Small intestine (tissue), 16 donors: ENCODE measurements at places on chromosomes 3 and 15. TPM values are rescaled to one million over a fixed set of nuclear protein-coding genes. Genes with fewer than 3 reads are reported as not detected.

GRCh38 chr15:63023351-63023945 lies 19.1 kb upstream of the TPM1 start:
- DNase-seq = no peak

DNA sequence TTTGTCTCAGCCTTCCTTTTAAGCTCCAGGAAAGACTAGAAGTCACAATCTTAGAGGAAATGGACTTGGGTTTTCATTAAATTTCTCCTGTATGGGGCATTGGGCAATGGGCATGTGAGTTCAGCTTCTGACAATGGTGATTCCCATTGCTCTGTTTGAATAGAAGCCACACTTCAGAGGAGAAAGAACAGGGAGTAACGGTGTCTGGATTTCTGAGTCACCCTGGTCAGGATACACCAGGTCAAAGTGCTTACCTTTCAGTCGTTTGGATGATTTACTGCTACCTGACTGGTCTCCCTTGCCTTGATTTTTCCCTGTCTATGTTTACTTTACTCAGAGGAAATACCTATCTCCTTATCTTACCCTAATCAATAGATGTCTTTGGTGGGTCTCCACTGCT lies 111.7 kb upstream of the VEPH1 start:
- no peak for DNase-seq

DNA sequence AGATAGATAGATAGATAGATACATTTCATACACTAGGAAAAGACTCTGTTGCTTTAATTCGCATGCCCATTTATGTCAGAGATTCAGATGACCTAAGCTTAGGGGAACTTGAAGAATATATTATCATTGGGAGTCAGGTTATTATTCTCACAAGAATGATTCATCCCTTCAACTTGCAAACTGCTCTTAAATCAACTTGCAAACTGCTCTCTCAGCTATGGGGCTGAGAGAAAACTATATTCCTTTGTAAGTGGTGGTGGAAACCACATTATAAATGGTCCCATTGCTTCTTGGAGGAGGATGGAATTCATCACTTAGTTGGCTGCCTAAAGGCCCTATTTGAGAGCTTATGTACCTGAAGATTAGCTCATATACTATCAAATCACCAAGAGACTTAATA lies 160.9 kb upstream of the STAC start:
- DNase-seq = no peak

- DNase-seq = no peak
Observed at GRCh38 chr3:122067588-122068240, 12.6 kb downstream of the CD86 start.

DNA sequence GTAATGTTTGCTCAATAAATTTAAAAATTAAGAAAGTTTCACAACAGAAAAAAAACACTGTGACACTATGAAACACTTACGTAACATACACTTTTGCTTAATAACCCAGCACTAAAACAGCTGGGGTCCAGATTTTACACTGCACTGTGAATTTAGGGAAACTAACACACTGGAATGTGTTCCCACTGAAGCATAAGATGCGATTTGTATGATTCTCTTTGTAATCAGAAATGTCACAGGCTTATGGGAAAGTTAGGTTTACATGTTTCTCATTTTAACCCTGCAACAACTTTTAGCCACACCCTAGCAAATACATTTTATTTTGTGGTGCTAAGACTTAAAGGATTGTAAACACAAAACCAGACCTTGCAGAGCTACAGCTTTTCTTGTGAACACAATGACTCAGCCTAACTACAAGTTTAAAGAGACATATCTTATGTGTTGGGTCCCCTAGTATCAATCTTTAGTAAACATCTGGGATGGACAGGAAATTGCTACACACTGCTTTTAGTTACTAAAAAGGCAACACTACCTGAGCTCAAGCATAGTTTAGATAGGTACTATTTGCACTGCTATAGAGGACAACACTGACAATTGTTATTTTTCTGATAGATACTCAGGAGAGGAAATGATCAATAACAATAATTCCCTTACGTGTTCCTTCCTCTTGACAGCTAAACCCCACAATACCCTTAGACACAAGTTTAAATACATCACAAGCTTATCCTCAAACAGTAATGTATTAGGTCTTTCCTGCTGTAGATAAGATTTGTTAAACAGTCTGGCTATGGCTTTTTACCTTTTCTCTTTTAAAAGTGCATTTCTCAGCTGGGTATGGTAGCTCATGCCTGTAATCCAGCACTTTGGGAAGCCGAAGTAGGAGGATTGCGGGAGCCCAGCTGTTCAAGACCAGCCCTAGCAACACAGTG lies 3.8 kb downstream of the PLD1 start:
- DNase-seq = no peak

GRCh38 chr3:80283783-80284182 lies 516.0 kb upstream of the ROBO1 start:
- no peak for DNase-seq

DNA sequence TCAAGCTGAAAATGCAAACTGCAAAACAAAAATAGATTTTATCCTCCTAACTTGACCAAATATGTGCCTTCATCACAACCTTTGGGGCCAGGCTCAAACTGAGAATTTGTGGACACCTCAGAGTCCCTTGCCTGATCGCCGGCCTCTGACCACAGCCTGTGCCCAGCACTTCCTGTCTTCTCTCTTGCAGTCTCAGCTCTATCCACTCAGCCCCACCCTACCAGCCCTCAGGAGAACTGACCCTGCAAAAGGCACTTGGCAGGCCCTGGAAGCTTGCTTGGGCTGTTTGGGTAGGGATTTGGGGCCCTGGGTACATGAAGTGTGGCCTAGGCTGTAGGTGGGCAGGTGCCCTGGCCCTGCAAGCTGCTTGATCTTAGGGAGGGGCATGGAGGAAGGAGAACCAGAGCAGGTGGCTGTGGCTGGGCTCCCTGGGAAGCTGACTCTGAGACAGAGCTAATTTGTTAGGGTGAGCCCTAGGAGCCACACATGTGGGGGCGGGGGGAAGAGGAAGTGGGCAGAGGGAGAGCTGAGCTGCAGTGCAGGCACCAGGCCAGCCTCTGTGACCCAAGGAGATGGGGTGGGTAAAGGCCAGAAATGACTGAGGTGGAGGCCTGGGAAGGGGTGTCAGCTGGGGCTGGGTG lies 8.6 kb downstream of the CLEC3B start:
- no peak for DNase-seq

- no peak for DNase-seq
Observed at GRCh38 chr3:14473411-14473891, 66.7 kb downstream of the GRIP2 start.

DNA sequence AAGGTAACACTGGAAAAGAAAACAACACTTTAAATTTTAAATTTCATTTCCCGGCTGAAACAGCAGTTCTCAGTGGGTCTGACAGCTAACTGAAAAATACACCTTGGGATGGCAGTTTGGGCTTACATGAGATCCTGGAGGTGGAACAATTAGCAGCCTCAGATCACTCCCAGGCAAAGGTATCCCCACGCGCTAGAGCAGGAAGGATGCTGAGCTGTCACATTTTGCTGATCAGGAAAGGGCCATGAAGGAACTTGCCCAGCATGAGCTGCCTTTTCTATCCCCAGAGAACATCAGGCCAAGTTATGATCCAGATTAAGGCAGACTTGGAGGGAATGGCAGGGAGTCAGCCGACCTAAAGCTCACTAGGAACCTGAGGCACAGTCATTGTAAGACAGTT lies 204.8 kb upstream of the SLC2A2 start:
- DNase-seq = no peak

ZFYVE19 gene
- 59.4 TPM for polyA plus RNA-seq

GP9 gene
- 0.06 TPM for polyA plus RNA-seq

SEMA3G gene
- polyA plus RNA-seq = 1.2 TPM

CLDN11 gene
- 0.50 TPM for polyA plus RNA-seq

SLC6A1 gene
- polyA plus RNA-seq = 0.27 TPM

NR2E3 gene
- 0.25 TPM for polyA plus RNA-seq
